COLO829 (cell line): ENCODE measurements at places on chromosomes 1 and 21.

GRCh38 chr1:205922314-205922713 lies 20.9 kb downstream of the SLC26A9 start:
- no peak for DNase-seq

- DNase-seq = no peak
Measured at GRCh38 chr1:43270421-43271095, 775 bp downstream of the TMEM125 start.

DNA sequence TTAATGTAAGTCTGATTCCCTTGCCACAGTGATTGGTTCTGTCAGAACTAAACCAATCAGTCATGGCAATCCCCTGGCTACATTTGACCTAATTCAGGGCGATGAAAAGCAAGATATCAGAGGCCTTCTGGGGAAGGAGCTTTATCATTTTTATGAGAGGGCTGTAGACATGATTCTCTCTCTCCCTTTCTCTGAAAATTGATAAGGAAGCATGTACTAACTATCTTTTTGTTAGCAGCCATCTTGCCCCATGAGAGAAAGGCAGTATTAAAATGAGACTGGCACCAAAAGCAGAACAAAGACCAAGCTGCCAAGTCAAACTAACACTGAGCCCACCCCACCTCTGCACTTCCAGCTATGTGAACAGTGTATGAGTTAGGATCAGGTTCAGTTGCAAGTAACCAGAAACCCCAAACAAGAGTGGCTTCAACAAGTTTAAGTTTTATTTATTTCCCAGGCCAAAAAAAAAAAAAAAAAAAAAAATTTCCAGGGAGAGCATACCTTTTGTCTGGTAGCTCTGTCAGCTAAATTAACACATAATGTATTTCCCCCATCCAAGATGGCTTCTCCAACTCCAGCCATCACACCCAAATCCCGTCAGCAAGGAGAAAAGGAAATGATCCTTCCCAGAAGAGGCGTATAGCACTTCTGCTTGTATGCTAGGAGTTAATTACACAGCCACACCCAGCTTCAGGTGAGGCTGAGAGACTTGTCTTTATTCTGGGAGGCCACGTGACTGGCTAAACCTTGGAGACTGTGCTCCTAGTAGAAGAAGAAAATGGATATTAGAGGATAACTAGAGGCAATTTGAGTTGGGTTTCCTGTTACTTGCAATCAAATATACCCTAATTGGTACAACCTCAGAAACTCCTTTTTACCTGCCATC lies 105.8 kb upstream of the RALGPS2 start:
- DNase-seq = no peak

DNA sequence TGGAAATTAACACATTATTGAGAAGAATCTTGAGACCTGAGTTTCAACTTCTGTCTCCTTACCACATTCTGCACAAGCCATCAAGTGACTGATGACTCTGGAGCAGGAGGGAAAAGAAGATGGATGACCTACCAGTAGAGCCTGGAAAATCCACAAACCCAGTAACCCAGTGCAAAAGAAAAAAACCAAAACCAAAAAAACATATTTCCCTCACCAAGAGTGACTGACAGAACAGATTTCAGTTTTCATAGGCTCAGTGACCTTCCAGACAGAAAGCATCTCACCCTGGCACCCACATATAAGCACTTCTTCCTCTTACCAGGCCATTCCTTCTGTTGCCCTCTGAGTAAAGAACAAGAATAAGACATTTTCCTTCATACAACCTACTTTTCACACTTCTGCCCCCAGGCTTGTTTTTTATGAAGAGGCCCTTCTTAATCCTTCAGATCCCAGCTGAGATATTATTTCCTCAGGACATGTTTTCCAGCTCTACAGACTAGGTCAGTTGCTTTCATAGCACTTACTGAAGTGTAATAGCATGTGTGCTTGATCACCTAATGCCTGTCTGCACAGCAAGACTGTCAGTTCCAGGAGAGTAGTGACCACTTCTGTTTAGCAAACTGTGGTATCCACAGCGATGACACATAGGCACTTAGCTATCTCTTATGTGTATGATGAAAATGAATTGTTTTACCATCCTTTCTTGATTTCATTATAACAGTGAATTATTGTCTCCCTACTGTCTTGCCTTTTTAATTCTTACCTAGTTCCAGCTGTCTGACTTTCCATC lies 4.0 kb downstream of the TSACC start:
- DNase-seq = no peak

DNA sequence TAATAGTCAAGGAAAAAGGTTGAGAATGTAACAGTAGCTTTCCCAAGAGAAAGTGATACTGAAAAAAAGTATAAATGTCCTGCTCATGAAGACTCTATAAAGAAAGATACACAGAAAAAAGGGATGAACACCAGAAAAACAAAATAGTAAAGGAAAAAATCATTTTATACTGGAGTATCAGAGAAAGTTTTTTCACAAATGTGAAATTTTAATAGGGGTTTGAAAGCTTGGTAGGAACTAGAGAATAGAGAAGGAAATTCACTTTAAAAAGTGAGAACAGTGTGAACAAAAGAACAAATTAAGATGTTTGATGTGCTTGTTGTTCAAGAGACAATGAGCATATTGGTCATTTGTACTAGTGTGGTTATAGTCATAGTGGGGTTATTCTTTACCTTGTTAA lies 25.6 kb downstream of the UCHL5 start:
- DNase-seq = no peak

- DNase-seq = no peak
Measured at GRCh38 chr1:205879974-205880373, 30.0 kb upstream of the PM20D1 start.
